ENCODE measurements at places on chromosomes 1 and 21.

DNA sequence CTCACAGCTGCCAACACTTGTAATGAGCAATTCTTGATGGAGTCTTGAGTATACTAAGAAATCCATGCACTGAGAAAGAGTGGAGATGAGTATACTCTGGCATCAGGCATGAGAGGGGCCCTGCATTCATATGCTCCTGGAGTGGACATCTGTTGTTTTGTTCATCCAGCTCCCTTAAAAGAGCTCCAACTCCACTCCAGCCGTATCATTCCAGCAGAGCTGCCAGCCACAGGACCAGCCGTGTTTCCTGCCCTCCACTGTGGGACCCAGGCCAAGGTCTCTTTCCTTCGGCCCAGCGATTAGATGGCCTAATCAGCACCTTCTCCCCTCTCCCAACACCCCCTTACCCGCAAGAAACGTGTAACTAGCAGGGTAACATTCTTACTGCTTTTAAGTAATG lies 144.5 kb downstream of the OMA1 start:
- no peak for DNase-seq

GRCh38 chr1:57461405-57461804 lies 37.5 kb upstream of the DAB1 start:
- DNase-seq: no peak

- no peak for DNase-seq
Observed at GRCh38 chr1:235500971-235501540, 3.2 kb downstream of the B3GALNT2 start.

GRCh38 chr1:221093903-221094791 lies 214.9 kb downstream of the HLX start:
- DNase-seq: no peak

DNA sequence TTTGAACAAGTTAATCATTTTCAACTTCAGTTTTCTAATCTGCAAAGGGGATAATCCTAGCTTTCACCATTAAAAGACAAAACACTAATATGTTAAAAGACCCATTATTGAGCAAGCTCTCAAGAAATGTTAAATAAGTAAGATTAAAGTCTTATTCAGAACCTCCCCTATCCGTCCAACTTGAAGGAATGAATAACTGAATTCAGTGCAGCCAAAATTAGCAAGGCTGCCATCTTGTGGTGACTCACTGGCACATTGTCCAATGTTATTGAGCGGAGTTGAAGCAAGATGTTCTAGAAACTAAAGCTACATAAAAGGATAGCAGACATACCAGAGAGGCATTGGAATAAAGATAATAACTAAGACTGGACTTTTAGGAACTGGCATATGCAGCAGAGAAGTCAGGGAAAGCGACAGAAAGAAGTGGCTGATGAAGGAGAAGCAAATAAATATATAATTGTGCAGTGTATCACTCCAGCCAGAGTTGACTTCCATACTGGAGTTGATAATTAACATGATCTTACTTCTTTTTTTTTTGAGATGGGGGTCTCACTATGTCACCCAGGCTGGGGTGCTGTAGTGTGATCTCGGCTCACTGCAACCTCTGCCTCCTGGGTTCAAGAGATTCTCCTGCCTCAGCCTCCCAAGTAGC lies 8.2 kb upstream of the CAP1 start:
- DNase-seq: peak; percentile 77

DNA sequence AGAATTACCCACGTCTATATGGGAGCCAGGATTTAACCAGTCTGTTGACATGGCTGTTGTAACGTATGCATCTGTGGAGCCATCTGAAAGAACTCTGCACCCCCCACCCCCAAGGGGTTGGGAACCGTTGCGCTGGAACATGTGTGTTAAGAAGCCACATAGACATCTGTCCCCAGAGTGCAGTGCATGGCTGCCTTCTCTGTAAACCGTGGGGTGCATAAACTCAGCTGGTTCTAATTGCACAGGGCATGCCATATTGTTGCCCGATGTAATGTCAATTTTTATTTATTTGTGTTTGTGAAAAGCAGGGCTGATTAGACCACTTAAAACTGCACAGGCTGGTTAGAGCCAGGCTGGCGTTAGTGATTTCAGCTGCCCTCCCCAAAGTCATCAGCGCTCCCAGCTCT lies 70.1 kb upstream of the ROR1 start:
- no peak for DNase-seq

- no peak for DNase-seq
Observed at GRCh38 chr1:226061068-226061840, 1.3 kb upstream of the H3-3A start.

DNA sequence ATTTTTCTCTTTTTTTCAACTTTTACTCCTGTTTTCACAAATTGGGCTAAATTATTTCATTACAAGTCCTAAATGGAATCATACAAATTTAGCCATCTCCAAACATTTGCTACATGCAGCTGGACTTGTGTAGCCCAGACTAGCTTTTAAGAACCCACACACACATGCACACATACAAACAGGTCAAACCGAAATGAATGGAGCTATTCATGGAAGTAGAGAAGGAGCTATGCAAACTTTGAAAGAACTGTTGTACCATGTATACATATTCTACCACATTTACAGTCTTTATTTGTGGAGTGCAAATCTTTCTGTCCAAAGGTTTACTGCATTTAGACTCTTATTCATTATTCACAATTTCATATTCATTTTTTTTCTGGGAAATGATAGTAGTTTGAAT lies 189.1 kb upstream of the RNPC3 start:
- no peak for DNase-seq

GRCh38 chr1:156775799-156776198 lies 8.5 kb downstream of the PRCC start:
- no peak for DNase-seq

- no peak for DNase-seq
Observed at GRCh38 chr1:113860891-113861290, 10.6 kb downstream of the PTPN22 start.

- DNase-seq: peak; percentile 38
Observed at GRCh38 chr1:119475866-119476439, 31.1 kb upstream of the HSD3B1 start.

GRCh38 chr21:37863842-37864241 lies 52.4 kb downstream of the KCNJ6 start:
- DNase-seq: no peak

All from NCI-H446 (cell line).